ENCODE measurements at places on chromosomes 1 and 21. TPM values are rescaled to one million over a fixed set of nuclear protein-coding genes. Genes with fewer than 3 reads are reported as not detected.

GBP6 gene
- not detected for total RNA-seq

OLFML3 gene
- 8.2 TPM for total RNA-seq

PKLR gene
- total RNA-seq: not detected

NUAK2 gene
- 0.75 TPM for total RNA-seq

LIX1L gene
- 25.6 TPM for total RNA-seq

KPRP gene
- not detected for total RNA-seq

KRTCAP2 gene
- 112 TPM for total RNA-seq

CD1B gene
- total RNA-seq: not detected

FAM163A gene
- total RNA-seq: 0.16 TPM

XCL1 gene
- 0.16 TPM for total RNA-seq

SNX7 gene
- 16.4 TPM for total RNA-seq

CRP gene
- total RNA-seq: not detected

AK5 gene
- total RNA-seq: 1.3 TPM

VPS13D gene
- total RNA-seq: 68.2 TPM

C1orf167 gene
- total RNA-seq: 2.3 TPM

HSPA6 gene
- total RNA-seq: 1.9 TPM

C1orf226 gene
- total RNA-seq: 2.0 TPM
